ENCODE measurements at places on chromosomes 3 and 15.

DNA sequence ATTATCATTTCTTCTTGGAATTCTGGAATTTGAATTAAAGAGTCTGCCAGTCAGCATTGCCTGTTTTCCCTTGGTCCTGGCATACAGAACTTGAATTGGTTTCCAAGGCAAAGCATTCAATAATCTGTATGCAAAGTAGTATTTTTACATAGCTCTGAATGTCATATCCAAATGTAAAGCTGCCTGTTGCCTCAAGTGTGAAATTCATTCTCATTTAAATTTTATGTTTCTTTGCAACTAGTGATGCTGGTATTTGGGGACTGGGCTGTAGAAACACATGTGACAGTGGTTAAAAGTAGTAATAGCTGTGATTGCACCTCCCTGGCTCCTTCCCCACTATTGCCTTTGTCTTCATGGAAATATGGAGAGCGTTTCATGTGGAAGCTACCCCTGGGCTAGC, 743.9 kb upstream of the GOLIM4 start:
- DNase-seq = no peak

DNA sequence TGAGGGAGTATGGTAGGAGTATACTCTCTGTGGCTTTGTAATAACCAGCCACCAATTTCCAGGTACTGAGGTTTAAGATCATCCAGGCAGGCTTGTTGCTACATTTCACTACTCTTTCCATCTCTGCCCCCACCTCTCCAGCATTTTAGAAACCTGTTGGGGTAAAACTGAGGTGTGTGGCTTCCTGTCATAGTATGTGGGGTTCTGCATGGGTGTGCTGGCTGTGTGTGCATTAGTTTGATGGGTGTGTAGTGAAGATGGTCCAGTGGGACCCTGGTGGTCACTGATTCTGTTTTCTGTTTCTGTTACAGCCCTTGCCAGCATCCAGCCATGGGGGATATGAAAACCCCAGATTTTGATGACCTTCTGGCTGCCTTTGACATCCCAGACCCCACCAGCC, 34.0 kb downstream of the ZNF592 start:
- no peak for DNase-seq

DNA sequence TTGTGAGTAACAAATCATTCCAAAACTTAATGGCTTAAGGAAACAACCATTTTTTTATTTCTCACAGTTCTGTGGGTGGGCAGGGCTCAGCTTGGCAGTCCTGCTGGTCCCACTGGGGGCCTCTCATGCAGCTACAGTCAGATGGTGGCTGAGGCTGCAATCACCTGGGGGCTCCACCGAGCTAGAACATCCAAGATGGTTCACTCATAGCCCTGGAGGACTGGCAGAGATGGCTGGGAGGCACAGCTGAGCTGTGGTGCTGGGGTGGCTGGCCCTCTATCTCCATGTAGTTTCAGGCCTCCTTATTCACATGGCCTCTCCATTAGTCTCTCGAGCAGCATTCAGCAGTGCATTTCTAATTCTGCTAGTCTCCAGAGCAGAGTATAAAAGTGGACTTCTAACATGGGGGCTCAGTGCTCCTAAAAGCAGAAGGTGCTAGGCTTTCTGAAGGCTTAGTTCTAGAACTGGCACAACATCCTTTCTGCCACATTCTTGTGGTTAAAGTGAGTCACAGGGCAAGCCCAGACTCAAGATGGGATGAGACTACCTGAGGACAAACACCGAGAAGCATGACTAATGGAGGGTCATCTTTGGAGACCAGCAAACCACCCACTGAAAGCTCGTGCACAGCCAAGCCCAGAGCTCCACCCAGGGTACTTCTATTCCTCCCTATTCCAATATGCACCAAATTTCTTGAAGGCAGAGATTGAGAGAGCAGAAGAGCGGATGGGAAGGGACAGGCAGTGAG, 6.3 kb downstream of the CAV3 start:
- peak; percentile 79 for DNase-seq

DNA sequence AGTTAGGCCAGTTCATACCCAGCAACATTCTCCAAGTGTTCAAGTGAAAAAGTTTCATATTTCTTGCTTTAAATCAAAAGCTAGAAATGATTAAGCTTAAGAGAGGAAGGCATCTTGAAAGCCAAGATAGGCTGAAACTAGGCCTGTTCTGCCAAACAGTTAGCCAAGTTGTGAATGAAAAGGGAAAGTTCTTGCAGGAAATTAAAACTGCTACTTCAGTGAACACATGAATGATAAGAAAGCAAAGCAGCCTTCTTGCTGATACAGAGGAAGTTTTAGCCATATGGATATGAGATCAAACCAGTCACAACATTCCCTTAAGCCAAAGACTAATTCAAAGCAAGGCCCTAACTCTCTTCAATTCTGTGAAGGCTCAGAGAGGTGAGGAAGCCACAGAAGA, 274.7 kb downstream of the TUSC7 start:
- DNase-seq = no peak

- no peak for DNase-seq
Measured at GRCh38 chr15:91480426-91480825, 373.1 kb upstream of the SLCO3A1 start.

DNA sequence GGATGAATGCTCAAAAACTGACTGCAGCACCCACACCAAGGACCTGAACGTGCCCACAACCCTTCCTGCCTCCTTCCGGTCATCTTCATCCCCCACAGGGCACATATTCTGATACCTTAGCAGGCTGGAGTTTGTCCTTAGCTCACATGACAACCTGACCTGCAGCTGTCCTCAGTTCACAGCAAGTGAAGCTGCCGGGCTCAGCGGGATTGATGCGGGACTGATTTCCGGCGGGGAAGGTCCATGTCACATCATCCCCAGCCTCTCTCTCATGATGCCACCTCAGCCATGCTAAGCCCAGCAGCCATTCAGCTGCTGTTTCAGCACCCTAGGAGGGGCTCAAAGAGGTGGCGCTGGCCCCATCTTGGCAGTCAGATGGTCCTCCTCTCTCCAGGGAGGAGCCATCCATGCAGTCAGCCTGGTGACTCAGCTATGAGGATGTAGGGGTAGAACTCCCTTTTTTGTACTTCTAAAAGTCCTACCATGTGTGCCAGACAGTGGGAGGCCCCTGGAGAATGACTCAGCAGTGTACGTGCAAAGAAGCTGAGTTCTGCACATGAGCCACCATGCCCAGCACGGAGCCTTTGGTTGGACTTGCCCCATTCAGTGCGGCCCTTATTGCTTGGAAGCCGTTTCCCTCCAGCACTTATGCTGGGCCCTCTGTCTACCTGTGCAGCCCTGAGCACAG, 9.5 kb downstream of the CA12 start:
- DNase-seq = peak; percentile 89

GRCh38 chr15:50315814-50316630, 39.0 kb downstream of the GABPB1 start:
- peak; percentile 55 for DNase-seq

GRCh38 chr3:197562398-197563251, 6.9 kb upstream of the BDH1 start:
- no peak for DNase-seq

DNA sequence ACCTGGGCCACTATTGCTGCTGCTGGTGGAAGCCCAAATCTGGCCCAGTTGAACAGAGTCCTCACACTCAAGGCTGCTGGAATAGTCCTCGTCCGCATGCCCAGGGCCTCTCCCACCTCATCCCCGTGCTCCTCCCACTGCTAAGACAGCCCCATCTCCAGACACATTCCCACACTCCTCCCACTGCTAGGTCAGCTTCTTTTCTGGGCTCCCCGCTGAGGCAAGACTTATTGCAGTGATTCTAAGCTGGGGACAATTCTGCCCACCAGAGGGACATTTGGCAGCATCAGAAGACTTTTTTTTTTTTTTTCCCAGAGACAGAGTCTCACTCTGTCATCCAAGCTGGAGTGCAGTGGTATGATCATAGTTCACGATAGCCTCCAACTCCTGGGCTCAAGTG, 35.1 kb downstream of the POC1A start:
- no peak for DNase-seq

DNA sequence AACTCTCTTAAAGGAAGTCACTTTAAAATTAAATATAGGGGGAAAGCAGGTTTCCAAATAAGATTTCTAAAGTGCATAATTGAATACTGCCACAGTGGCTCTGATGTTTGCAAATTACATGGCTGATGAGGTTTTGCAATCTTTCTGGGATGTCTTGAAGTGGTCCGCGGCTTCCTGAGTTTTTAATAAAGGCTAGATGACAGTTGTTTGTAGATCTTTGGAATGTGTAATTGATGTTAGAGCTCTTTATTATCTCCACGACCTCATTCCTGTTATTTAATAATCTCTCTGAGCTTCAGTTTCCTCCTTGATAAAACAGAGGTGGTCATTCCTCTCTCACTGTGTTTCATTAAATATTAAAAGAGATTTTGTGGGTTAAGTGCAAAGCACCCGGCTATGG, 27.0 kb upstream of the CEMIP start:
- DNase-seq = no peak

DNA sequence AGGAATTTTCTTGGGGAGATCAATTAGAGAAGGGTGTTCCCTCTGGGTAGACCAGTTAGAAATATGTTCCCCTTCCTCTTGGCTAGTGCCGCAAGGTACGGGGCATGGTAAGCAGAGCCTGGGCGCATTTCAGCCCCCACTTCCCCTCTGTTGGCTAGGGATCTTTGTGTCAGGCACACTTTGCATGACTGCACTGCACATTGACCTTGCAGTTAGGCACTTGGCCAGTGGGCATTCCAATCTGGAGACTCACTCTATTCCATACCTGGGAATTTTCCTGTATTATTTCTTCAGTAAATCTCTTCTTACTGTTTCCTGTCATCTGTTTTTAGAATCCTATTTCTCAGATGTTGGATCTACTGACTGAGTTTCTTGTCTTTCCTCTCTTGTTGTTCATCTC, 30.0 kb upstream of the CACNA1D start:
- DNase-seq = peak; percentile 86

Measured in ACHN (cell line).